ENCODE measurements at places on chromosomes 4 and X.

DNA sequence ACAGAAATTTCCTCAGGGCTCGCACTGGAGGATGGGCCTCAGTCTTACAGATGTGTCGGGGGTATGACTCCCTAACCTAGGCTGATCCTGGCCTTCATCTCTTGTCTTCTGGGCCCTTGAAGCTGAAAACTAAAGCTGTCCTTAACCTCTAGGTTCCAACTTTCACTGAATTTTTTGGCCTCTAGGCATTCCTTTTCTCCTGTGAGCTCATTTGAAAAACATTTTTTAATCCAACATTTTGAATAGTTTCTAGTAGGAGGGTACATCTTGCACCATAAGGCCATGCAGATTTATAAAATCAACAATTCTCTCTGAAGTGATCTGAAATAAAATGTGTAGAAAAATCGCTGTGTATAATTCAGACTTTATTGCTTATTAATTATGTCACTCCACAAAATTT, 19.7 kb downstream of the RWDD4 start:
- H3K36me3 ChIP-seq: peaks cover 18% of the 10 kb centered on the region
- no peak overlapping the region for H3K27ac ChIP-seq
- H3K4me3 ChIP-seq: no peak overlapping the region
- peaks cover 12% of the 10 kb centered on the region for H3K4me1 ChIP-seq

GRCh38 chr4:146975527-146975926, 29.9 kb upstream of the TTC29 start:
- no peaks in the 10 kb centered on the region for H3K4me1 ChIP-seq
- no peak overlapping the region for H3K27ac ChIP-seq
- H3K36me3 ChIP-seq: no peaks in the 10 kb centered on the region
- no peak for DNase-seq
- peaks cover 68% of the 10 kb centered on the region for H3K27me3 ChIP-seq
- no peak overlapping the region for H3K4me3 ChIP-seq

DNA sequence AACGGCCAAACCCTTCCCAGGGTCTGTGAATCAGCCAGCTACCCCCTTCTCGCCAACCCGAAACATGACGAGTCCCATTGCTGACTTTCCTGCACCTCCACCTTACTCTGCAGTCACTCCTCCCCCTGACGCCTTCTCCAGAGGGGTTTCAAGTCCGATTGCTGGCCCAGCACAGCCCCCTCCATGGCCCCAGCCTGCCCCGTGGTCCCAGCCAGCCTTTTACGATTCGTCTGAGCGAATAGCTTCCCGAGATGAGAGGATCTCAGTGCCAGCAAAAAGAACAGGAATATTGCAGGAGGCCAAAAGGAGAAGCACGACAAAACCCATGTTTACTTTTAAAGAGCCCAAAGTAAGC, 105.1 kb upstream of the MYOZ2 start:
- no peak for DNase-seq
- no peak overlapping the region for H3K27ac ChIP-seq
- H3K36me3 ChIP-seq: no peaks in the 10 kb centered on the region
- H3K27me3 ChIP-seq: peaks cover 62% of the 10 kb centered on the region

GRCh38 chrX:48786341-48786800, at the start of gene GATA1:
TSS of gene GATA1 (plus strand) at chrX:48786590. CDS start at chrX:48791110, 4,520 bp downstream.
- no peak for DNase-seq
- H3K4me3 ChIP-seq: no peak within 1 kb of the TSS
- H3K4me1 ChIP-seq: peaks cover 19% of the 10 kb centered on the region

DNA sequence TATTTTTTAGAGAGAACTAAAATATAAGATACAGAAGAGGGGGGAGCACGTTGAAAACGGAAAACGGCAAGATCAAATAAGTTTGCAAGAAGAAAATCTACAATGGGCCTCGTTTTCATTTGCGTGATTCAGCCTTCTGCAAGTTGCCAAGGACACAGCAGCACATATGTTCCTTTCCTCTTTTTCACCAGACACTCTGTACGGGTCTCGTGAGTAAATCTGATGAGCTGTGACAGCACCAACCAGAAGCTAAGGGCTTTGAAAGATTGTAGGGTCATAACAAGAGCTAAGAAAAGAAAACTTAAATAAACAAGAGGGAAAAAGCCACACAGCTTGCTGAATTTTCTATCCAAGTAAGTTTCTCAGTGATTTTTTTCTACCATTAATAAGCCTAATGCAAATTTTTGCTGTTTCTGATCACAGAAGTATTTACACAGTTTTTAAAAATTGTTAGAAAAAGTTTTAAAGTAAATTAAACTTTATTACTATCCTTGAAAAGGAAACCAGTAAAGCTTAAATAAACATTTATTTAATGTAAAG, 63.4 kb downstream of the SCML2 start:
- H3K36me3 ChIP-seq: no peaks in the 10 kb centered on the region
- H3K4me1 ChIP-seq: no peaks in the 10 kb centered on the region
- no peak overlapping the region for H3K27ac ChIP-seq
- no peak for DNase-seq

GRCh38 chrX:5681159-5681558, 547.5 kb downstream of the NLGN4X start:
- H3K36me3 ChIP-seq: no peaks in the 10 kb centered on the region
- no peaks in the 10 kb centered on the region for H3K27me3 ChIP-seq
- DNase-seq: no peak
- no peak overlapping the region for H3K4me3 ChIP-seq
- no peaks in the 10 kb centered on the region for H3K4me1 ChIP-seq

- no peak overlapping the region for H3K4me3 ChIP-seq
- H3K4me1 ChIP-seq: no peaks in the 10 kb centered on the region
- no peak for DNase-seq
- H3K36me3 ChIP-seq: peaks cover 1% of the 10 kb centered on the region
- no peak overlapping the region for H3K27ac ChIP-seq
Observed at GRCh38 chr4:8355306-8355705, 85.2 kb downstream of the ACOX3 start.

DNA sequence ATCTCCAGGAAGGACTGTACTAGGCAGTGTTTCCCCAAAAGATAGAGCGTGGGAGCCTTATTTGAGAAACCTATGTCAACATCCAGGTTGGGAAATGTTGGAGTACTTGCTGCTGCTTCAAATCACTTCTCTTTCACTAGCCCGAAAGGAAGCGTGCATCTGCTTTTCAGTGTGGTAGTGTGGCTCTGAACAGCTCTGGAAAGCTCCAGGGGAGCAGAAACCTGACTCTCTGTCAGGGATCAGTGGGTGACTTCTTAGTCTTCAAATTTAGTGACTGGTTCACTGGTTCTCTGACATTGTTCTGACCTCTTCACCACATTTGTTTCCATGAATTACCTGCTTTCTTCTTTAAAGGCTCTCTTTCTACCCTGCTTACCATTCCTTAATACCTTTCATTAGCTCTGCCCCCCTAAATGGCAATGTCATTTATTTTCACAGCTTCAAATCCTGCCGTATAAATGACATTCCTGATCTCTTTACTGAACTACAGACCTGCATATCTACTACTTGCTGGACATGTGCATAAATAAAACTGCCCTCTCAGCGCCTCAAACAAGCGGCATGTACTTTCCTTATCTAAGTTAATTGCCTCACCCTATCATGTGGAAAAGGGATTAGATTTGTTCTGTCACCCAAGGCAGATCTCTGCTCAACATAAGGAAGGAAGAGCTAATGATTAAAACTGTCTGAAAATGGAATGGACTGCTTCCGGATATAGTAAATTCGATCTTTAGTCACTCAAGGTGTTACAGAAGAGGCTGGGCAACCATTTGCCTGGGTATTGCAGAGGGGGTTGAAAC, 37.0 kb downstream of the DLG3 start:
- no peak for DNase-seq
- peaks cover 5% of the 10 kb centered on the region for H3K4me1 ChIP-seq
- no peak overlapping the region for H3K27ac ChIP-seq
- H3K4me3 ChIP-seq: no peak overlapping the region

DNA sequence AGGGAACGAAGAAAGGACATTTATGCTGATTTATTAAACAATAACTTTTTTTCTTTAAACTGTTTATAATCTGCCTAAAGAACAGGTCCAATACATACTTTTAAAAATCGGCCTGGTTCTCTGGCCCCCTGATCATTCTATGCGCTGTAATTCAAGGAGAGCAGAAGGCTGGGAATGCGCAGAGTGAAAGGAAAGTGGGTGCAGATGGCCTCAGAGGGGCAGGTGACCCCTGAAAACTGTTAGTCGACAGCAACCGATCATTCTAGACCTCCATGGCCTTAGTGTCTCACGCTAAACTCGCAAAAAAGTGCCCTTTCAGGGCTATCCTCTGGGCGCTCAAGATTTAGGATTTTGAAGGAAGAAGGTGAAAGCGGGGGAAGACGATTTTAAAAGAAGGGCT, 2.2 kb downstream of the PDE5A start:
- H3K27ac ChIP-seq: no peak overlapping the region
- no peak for DNase-seq
- H3K36me3 ChIP-seq: peaks cover 7% of the 10 kb centered on the region
- no peaks in the 10 kb centered on the region for H3K27me3 ChIP-seq
- H3K4me1 ChIP-seq: peaks cover 22% of the 10 kb centered on the region

DNA sequence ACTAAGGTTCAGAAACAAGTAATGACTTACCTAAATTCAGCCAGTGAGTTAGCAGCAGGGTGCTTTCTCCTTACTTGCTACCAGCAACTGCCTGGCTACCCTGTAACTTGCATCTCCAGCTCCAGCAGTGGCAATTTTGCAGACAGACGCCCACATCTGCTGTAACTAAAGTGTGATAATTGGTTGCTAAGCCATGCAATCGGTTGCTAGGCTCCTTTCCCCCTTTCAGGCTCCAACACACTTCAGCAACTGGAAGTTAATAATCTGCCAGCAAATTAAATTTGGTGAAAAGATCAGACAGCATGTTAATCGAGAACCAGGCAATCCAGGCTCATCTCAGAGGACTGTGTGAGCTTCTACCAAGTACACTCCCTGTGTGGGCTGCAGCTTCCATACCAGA, 24.2 kb upstream of the ARHGEF9 start:
- no peak overlapping the region for H3K4me3 ChIP-seq
- H3K27me3 ChIP-seq: no peaks in the 10 kb centered on the region
- no peaks in the 10 kb centered on the region for H3K4me1 ChIP-seq
- no peak overlapping the region for H3K27ac ChIP-seq
- no peaks in the 10 kb centered on the region for H3K36me3 ChIP-seq

DNA sequence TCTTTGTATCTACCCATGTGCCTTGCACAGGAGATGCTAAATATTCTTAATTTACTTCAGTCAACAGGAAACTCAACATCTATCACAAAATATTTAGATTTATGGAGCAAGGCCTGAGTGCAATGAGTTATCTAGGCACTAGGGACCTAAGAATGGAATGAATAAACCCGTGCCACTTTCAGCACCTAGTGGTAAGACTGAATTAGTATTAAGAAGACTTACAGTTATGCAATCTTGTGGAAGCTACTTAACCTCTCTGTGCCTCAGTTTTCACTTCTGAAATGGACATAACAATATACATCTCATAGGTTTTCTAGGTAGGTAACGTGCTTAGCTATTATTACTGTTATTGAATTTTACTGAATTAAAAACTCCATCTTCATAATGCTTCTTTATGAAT, 144.6 kb upstream of the MAP3K15 start:
- H3K4me3 ChIP-seq: no peak overlapping the region
- H3K36me3 ChIP-seq: peaks cover 15% of the 10 kb centered on the region
- no peaks in the 10 kb centered on the region for H3K27me3 ChIP-seq

- peaks cover 31% of the 10 kb centered on the region for H3K27me3 ChIP-seq
- H3K36me3 ChIP-seq: peaks cover 6% of the 10 kb centered on the region
- H3K4me3 ChIP-seq: peak overlapping the region; percentile 63
Observed at GRCh38 chr4:90128961-90129495, 1.8 kb downstream of the CCSER1 start.

DNA sequence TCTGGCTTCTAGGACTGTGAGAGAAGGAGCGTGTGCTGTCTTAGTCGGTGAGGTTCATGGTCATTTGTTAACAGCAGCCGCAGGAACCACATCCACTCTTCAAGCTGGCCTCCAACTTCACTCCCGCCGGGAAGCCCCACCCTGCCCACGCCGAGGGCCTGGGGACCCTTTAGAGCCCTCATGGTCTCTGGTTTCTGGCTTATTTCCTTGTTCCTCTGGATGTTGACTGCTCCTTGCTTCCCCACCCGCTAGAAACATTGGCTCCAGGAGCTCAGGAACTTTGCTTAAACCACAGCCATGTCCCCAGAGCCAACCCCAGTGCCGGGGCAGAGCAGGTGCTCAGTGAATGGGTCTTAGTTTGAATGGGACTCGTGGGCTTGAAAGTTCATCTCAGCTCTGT, 40.8 kb downstream of the HTRA3 start:
- no peaks in the 10 kb centered on the region for H3K4me1 ChIP-seq
- H3K27ac ChIP-seq: no peak overlapping the region
- peaks cover 2% of the 10 kb centered on the region for H3K36me3 ChIP-seq
- no peak overlapping the region for H3K4me3 ChIP-seq

GRCh38 chr4:147006229-147006628, 60.6 kb upstream of the TTC29 start:
- DNase-seq: no peak
- no peaks in the 10 kb centered on the region for H3K4me1 ChIP-seq
- H3K27ac ChIP-seq: no peak overlapping the region
- H3K36me3 ChIP-seq: no peaks in the 10 kb centered on the region
- H3K4me3 ChIP-seq: no peak overlapping the region
- peaks cover 17% of the 10 kb centered on the region for H3K27me3 ChIP-seq

GRCh38 chr4:113707048-113707447, 54.5 kb downstream of the CAMK2D start:
- no peak overlapping the region for H3K27ac ChIP-seq
- H3K36me3 ChIP-seq: peaks cover 3% of the 10 kb centered on the region
- H3K4me3 ChIP-seq: no peak overlapping the region
- no peaks in the 10 kb centered on the region for H3K27me3 ChIP-seq
- DNase-seq: no peak

- H3K4me3 ChIP-seq: no peak overlapping the region
- DNase-seq: no peak
- no peak overlapping the region for H3K27ac ChIP-seq
- no peaks in the 10 kb centered on the region for H3K36me3 ChIP-seq
Observed at GRCh38 chrX:76064825-76065224, 108.0 kb upstream of the PBDC1 start.

- no peaks in the 10 kb centered on the region for H3K36me3 ChIP-seq
- no peaks in the 10 kb centered on the region for H3K4me1 ChIP-seq
- H3K27me3 ChIP-seq: no peaks in the 10 kb centered on the region
Observed at GRCh38 chr4:34293459-34293858, 1950.9 kb downstream of the ARAP2 start.

DNA sequence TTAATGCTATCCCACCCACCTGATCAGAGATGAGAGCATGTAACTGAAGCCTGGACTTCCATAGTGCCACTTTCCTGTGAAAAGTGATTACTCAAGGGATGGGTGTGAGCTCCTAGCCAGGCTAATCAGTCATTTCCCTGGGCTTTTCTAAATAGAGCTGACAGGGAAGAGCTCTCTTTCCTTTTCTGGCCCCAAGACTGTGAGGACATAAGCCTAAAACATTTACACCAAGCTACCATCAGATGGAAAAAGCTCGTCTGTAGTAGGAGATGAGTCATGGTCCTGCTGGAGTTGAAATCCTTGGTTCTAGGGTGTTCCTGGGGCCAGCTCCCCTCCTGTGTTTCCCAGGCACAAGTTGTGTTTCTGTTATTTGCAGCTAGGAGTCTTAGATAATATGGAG, 52.4 kb upstream of the NDP start:
- H3K27me3 ChIP-seq: no peaks in the 10 kb centered on the region
- no peaks in the 10 kb centered on the region for H3K4me1 ChIP-seq
- H3K4me3 ChIP-seq: no peak overlapping the region
- no peaks in the 10 kb centered on the region for H3K36me3 ChIP-seq

Measured in central memory CD8-positive, alpha-beta T cell (primary cell).